ENCODE measurements at places on chromosomes 2 and 18. TPM values are rescaled to one million over a fixed set of nuclear protein-coding genes. Genes with fewer than 3 reads are reported as not detected.
A peak's percentile ranks its signal among the peaks of the same experiment; 100 is the strongest.

GRCh38 chr18:76429262-76430126 is 65.5 kb downstream of the ZNF516 start:
- peak; percentile 69 for DNase-seq

GRCh38 chr18:3525870-3526420 is 76.0 kb downstream of the TGIF1 start:
- no peak for DNase-seq

GRCh38 chr2:102057502-102058292 is 65.9 kb downstream of the IL1R2 start:
- DNase-seq: peak; percentile 73

DNA sequence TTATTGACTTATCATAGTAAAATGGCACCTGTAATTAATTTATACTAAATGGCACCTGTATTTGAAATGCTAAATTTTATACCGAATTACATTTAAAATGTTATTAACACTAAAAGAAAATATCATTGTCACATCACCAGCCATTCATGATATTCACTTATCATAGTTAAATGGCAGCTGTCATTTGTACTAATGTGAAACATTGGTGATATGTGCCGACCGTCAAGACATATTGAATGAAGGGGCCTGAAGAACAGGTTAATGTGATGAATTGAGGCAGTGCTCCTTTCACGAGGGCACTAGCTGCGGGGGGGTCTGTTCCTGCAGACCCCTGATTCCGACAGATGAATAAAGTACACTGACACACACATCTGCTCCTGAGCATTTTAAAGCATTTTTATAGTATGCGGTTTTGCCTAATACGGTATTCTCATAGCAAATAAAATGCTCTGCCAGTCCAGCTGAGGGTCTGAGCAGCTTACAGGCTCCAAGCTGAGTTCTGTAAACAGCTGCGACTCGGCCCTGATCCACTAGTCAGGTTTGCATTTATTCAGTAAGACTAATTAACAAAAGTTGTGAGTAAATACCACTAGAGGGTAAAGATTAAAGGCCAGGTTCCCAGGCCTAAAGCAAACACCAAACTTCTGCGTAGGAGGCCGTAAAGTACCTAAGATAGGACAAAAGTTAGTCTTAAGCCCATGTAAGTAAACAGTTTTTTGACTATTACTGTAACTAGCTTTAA is 593.4 kb upstream of the NETO1 start:
- DNase-seq: no peak

DNA sequence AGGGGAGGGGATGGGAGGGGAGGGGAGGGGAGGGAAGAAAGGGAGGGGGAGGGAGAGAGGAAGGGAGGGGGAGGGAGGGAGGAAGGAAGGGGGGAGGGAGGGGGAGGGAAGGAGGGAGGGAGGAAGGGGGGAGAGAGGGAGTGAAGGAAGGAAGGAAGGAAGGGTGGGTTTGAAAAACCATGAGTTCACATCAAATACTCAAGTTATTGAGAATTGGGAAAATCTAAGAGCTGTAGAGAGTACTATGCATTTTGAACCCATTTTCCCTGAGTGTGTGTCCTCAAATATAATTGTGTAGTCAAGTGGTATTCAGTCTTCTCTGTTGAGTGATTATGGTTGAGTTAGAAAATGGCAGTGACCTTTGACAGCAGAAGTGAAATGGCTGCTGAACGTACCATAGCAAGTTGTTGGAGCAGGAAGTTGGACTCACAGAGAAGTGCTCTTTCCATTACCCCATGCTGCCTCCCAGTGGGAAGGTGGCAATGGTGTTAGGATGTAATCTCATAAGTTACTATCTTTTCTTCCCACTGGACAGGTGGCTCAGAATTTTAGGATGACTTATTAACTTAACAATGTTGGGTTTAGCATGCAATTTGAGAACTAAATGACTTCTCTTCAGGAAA is 214.6 kb downstream of the SETBP1 start:
- peak; percentile 70 for DNase-seq

GRCh38 chr18:35477497-35477896 is 20.3 kb downstream of the INO80C start:
- no peak for DNase-seq

GRCh38 chr2:54529935-54530334 is 73.8 kb downstream of the SPTBN1 start:
- no peak for DNase-seq

LYPD1 gene
- 9.6 TPM for total RNA-seq

HNMT gene
- total RNA-seq: 47.9 TPM

DNA sequence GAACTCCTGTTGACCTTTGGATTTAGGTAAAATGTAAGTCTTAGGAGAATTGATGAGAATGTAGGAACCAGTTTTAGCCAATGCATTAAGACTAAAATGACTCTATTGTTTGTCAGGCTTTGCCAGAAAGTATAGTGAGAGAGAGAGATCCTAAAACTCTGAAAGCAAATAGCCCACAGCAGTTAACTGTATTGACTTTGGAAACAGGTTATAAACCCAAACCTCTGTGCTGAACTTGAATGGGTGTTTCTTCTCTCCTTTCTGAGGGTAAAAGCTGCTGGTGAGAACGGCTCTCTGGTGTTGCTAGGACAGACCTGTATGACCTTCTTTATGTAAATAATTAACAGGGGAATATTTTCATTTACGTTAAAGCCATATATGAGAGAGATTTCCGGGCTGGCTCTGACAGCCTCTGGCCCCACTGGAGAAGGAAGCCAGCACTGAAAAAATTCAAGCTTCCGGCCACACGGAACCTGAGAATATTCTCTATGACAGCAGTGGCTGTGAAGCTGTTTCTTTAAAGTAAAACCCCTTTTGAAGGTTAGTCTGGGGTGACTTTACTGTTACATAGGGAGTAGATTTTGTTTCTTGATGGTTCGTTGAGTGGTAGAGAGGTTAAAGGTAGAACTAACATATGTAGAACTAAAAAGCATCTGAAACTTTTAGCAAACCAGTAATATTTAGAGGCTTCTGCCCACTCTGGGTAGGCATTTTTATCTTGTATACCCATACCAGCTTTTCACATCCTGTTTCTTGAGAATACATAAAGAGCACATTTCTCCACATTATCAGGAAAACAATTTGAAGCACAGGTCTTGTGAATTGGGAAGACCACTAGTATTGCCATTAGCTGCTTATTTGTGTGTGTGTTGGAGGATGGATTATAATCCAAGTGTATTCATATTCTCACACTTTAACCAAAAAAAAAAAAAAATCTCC is 123.8 kb downstream of the SPTBN1 start:
- peak; percentile 80 for DNase-seq

DNA sequence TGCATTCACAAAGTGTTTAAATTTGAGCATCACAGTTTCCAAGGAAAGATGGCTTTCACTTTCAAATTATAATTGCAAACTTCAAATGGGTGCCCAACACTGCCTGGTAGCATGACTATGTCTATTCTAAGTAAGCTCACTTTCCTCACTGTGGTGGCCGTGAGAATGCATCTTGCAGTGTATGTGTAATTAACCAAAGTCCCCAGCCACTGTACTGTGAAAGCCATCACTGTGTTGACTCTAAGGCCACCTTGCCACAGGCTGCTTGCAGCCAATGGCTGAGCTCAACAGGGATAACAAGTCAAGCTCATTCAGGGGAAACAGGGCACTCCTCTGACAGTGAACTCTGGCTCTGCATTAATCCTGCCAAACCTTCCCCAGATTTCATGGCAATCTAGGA is 43.3 kb upstream of the LGALSL start:
- DNase-seq: no peak

VWA3B gene
- not detected for total RNA-seq

DNA sequence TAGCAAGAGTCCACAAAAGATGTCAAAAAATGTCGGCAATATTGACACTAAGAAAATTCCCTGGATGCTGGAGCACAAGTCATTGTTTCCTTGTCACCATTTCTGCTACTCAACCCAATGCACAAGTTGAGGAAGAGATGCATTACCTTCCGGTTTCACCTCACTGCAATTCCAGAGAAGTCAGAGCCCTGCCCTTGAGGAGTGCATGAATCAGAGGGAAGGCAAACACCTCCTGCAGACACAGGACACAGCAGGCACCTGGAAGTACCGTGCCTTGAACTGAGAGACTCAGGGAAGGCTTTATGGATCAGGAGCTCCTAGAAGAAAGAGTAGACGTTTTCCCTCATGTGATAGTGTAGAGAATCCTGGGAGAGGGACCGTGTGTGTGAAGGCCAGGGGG is 62.7 kb upstream of the ARL4C start:
- peak; percentile 34 for DNase-seq

GRCh38 chr18:23049698-23050373 is 85.4 kb upstream of the CABLES1 start:
- no peak for DNase-seq

DNA sequence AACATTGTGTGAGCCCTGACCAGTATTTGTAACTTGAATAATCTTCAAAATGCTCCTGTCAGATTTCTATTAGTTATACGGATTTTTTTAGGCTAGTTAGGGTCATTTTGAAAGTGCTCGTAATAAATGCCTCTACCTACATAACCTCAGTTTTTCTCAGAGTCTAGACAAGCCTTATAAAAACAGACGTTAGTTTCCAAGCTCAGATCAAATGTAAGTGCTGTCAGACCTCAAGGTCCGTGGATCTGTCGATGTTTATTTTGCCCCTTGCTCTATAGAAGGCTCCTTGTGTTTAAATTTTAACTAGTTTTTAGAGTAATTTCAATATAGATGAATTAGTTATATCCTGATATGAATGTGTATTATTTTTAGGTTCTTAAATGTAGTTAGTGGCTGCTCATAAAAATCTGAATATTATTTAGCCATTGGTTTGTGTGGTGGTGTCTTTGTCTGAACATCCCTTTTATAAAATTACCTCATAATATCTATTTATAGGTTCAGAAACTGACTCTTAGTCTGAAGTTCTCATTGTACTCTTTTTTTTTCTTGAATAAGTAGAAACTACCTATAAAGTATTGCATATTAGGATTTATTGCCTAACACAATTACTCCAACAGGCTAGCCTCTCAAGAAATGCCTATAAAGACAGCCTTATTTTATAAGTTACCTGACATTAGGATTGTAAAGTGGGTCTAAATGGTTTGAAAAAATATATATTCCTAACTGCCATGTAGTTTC is 71.1 kb downstream of the MTA3 start:
- DNase-seq: no peak

DNA sequence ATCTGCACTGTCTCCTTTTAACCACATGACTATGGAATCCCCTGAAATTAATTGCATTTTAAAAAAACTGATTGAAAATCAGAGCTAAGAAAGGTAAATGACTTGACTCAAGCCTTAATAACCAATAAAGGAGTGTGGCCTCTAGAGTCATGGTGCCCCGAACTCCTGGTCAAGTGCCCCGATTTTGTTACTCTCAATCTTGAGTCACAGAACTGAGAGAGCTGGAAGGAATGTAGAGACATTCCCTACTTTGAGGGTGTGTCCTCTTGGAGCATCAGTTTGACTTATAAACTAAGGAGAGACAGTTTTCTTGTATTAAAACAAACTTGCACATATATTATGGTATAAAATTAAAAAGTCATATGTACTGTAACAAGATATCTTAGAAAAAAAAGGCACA is 2.4 kb downstream of the WDR43 start:
- peak; percentile 44 for DNase-seq

- DNase-seq: no peak
These were observed 35.1 kb downstream of the HADHB start for GRCh38 chr2:26279886-26280285.

DNA sequence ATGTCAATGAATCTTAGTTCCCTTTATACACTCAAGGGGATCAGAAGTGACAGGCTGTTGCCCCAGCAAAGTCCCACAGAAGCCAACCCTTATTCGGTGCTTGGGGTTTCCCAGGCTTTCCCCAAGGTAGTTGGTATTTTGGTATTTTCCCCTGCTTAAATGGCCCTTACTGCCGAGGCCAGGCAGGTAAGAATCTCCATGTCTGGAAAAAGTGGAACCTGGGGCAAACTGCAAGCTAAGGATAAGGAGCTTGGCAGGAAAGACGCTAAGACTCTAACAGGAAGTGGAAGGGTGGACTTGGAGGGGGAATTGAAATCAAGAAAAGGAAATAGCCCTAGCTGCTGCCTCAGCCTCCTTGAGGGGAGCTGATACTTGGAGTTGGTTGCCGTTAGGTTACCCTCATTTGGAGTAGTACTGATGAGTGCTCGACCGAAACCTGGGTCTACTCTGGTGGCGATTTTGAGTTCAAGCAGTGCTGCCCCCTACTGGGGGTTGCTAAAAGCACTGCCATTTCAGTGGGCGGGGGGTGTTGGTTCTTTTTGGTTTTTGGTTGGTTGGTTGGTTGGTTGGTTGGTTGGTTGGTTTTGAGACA is 3.3 kb upstream of the GPBAR1 start:
- DNase-seq: no peak

DNA sequence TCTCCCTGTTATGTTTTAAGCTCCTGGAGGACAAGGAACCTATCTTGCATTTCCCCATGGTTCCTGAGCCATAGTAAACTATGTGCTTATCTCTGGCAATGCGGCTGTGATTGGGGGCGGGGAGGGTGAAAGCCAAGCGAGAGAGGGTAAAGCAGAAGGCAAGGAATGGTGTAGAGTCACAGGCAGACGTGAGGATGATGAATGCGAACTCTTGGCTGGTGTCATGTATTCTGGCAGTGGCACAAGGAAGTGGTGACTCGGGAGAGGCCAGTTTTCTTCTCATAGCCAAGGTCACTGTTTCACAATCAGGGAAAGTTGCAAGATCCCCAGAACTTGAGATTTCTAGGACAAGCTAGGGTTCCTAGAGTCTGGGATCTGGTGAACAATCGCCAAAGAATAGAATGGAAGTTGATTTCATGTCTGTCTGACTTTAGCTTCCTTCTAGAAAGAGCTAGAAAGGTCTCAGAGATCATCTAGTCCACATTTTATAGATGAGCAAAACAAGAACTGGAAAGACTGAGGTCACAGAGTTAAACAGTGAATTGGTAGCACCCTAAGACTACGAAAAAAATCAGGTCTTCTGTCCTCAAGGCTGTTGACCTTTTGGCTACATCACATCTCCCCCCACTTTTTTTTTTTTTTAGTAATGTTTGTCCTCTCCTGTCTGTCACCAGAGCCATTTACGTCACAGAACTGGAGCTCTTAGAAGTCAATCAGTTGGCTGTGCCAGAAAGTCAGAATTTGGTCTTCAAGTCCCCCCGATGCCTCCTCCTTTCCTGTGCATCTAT is 137.0 kb downstream of the BCL11A start:
- DNase-seq: peak; percentile 11

GRCh38 chr18:78422336-78422735 is 557.3 kb upstream of the SALL3 start:
- no peak for DNase-seq

- peak; percentile 11 for DNase-seq
These were observed 339.4 kb downstream of the CMPK2 start for GRCh38 chr2:6526093-6526824.

DNA sequence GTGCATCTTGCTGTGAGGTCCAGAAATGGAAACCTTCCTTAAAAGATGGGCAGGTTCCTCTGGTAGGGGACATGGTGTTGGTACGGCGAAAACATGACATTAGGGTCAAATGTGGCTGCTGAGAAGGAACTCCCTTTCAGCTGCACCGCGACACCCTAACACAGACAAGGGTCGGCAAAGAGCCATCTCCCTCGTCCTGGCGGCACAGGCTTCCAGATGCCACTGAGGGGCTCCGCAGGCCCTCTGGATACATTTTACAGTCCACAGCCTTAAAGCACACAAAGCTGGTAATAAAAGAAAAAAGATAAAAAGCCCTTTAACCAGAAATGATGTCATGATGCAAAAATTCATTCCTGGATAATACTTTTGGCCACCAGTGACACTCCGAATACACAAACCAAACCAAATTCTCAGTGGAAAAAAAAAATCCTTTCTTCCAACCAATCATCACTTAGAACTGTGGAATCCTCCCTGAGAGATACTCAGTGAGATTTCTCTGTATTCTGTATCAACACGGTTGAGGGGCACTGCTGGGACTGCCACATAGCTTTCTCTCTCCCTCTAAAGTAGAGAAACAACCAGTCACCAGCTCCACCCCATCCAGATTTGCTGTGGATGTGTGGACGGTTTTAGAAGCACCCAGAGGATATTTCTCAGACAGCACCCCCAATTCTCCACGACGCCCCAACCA is 174.8 kb downstream of the HDAC4 start:
- DNase-seq: no peak
